ENCODE measurements at places on chromosomes 5 and 9.

DNA sequence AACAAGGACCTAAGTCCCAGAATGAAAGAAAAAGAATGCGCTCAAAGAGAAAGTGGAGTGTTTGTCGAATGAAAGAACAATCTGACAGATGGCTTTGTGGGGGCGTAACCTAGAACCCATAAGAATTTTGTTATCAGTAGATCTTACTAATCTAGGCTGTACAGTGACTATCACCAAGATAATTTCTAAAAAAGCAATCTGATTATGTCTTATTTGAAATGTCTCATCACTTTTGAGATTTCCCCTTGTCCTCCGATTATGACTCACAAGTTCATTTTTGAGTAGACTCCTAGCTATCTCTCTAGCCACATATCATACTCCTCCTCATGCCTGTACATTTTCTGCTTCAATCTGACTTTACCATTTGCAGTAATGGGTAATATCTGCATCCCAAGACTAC is 135.6 kb upstream of the SMARCA2 start:
- DNase-seq: no peak

- no peak for DNase-seq
Measured at GRCh38 chr5:125106881-125107280, 360.4 kb upstream of the ZNF608 start.

DNA sequence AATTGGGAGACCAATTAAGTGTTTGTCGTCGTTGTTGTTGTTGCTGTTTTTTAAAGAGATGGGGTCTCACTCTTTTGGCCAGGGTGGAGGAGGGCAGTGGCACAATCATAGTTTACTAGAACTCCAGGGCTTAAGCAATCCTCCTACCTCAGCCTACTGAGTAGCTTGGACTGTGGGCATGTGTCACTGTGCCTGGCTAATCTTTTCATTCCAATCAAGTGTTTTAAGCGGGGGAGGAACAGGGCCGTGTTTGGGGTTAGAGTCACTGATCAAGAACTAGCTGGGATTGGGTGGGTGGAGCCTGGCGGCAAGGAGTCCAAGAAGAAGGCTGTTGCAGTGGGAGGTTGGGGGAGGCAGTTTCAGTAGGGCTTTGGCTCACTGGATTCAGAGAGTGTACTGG is 13.8 kb downstream of the SNX30 start:
- no peak for DNase-seq

- no peak for DNase-seq
Measured at GRCh38 chr5:3607541-3608181, 12.0 kb downstream of the IRX1 start.

GRCh38 chr5:167565189-167565954 is 726.1 kb upstream of the WWC1 start:
- no peak for DNase-seq

GRCh38 chr5:119397518-119398380 is 41.9 kb downstream of the TNFAIP8 start:
- DNase-seq: no peak

DNA sequence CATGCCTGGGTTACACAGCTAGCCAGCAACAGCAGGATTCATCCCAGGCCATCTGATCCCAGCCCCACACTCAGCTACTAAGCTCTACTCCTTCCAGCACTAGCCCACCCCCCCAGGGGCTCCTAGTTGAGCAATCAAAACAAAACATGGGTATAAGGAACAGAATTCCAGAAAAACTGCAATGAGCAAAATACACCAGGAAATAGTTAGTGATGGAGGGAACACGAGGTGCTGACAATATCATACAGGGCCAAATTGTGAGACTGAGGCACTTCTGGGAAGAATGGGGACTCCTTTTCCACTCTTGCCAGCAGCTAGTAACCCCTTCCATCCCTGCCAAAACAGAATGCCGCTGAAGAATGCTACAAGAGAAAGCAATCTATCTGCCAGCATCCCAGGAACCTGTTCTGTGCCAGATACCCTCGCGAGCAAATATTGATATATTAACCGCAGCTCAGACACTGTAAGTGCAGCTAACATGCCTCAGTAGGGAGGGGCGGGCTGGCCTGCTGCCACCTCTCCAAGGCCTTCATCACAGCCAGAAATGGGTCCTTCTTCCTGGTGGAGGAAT is 161.4 kb downstream of the SLIT3 start:
- DNase-seq: peak; percentile 89

GRCh38 chr9:113609562-113610318 is 146.2 kb downstream of the RGS3 start:
- DNase-seq: peak; percentile 69

DNA sequence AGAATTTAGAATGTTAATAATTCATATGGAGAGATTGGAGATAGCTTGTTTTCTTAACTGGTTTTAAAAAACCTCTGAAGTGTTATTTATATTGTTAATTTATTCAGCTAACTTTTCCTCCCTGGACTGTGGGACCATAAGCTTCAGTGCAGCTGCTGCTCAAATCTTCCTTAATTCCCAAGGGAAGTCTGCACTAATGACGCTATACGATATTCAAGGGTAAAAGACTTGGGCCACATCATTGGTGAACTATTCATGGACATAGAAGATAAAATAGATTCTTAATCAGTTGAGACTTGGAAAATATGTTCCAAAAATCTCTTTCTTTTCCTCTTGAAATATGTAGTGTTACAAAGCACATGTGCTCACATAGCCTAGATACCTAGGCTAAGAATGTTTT is 31.1 kb upstream of the GAS1 start:
- no peak for DNase-seq

GRCh38 chr9:131791542-131792254 is 51.8 kb upstream of the RAPGEF1 start:
- no peak for DNase-seq

- no peak for DNase-seq
Measured at GRCh38 chr9:32875242-32875641, 91.9 kb downstream of the TMEM215 start.

GRCh38 chr9:20396509-20396908 is 225.8 kb downstream of the MLLT3 start:
- no peak for DNase-seq

GRCh38 chr5:73380041-73380440 is 68.5 kb downstream of the FOXD1 start:
- DNase-seq: no peak

DNA sequence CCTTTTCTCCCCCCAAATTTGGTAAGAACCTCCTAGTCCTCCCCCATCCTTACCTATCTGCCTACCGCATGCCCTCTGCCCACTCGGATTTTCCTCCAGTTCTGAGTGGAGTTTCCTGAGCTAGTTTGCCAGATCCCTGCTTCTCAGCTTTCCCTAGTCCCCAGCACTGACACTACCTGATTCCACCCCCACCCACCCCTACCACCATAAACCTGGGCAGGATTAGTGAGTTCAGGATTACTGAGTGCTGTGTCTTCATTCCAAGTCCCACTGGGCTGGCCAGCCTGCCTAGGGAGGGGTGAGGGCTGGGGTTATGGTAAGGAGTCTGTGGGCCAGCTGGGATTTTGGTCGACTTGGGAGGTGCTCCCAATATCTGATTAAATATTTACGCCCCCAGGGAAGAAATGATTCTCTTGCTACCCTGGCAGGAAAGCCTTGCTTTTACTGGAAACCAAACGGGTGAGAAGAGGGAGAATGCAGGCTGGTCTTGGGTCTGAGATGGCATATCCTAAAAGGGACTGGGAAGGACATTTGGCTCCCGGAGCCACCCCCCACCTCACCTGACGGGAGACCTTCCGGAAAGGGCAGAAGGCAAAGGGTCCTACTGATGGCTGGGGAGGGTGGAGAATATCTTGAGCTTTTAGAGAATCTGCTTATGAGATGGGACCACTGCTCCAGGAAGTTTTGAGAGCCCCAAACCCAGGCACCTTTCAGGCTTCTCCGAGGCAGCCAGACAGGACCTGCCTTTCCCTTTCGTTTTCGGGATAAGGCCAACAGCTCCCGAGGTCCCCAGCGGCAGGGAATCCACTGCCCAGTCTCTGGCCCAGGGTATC is 3.7 kb downstream of the PITX1 start:
- DNase-seq: peak; percentile 43

DNA sequence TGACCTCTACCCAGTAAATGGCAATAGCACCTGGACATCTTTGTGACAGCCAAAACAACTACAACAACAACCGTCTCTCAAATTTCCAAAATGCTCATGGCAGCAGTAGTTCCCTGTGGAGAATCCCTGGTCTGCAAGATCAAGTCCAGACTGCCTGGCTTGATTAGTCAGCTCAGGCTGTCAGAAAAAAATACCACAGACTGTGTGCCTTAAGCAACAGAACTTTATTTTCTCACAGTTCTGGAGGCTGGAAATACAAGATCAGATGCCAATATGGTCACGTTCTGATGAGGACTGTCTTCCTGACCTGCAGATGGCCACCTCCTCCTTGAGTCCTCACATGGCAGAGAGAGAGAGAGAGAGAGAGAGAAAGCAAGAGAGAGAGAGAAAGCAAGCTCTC is 52.3 kb upstream of the MOCS2 start:
- DNase-seq: no peak

GRCh38 chr9:34334337-34334824 is 5.0 kb downstream of the NUDT2 start:
- DNase-seq: no peak

DNA sequence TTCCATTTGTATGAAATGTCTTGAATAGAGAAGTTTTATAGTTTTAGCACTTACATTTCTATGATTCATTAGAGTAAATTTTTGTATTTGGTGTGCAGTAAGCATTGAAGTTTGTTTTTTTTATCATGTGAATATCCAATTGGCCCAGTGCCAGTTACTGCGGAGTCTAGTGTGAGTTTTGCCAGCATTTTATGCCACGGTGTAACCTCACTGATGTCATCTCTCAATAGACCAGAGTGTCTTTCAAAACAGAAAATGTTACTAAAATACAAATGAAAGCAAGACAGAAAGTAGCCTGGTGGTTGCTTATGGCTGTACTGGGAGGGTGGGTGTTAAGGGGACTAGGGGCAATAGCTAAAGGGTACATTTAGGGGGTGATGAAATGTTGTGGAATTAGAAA is 62.8 kb downstream of the IPPK start:
- DNase-seq: no peak

DNA sequence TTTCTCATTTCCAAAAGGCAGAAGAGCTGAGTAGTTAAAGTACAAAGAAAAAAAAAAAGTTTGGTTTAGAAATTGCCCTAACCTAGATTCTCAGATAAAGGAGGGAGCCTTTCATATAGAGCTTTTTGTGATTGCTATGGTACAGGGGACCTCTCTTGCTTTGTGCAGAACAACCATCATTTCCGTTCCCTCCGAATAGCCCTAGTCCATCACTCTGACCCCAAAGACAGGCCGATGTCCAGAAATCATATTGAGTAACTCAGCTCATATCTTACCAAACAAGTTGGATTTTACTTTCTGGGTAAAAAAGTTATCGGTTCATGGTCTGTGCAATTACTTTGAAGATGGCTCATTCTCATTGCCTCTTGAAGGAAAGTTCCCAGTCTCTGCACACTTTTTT is 36.7 kb upstream of the COL15A1 start:
- no peak for DNase-seq

DNA sequence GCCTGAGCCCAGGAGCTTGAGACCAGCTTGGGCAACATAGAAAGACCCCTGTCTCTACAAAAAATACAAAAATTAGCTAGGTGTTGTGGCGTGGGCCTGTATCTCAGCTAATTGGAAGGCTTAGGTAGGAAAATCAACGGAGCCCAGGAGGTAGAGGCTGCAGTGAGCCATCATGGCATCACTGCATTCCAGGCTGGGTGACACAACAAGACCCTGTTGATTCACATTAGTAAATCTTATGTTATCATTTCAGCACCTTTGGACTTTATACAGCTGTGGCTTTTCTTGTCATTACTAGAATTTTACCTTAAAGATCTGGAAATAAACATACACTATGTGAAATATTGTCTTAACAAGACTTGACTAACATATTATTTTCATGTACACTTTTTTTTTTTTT is 185.0 kb downstream of the ZNF608 start:
- no peak for DNase-seq

GRCh38 chr5:98714710-98715288 is 58.7 kb upstream of the RGMB start:
- no peak for DNase-seq

DNA sequence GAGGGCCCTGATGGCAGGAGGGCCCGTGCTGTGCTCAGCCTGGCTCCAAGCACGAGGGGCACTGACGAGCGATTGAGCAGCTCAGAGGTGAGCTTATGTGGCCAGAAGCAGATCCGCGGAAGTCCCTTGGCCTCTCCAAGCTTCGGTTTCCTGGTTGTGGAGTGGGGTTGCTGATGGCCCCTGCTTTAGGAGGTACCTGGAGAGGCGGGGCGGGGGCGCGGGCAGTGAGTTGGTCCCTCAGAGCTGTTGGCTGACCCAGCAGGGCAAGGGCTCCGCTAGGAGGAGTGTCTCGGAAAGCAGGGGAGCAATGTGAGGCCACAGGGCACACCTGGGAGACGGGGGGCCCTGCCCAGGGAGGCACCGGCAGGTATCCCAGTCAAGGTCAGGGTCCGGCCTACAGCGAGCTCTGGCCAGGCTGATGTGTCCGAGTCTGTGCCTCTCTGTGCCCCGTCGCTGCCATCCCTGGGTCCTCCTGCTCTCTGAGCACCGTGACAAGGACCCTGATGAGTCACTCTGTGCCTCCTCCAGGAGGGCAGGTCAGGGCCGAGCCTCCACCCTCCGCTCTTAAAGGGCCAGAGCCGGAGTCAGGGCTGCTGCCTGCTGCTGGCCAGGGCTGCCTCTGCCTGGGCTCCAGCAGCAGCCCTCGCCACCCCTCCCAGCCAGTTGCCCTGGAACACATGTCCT is 14.8 kb downstream of the NCS1 start:
- peak; percentile 73 for DNase-seq

DNA sequence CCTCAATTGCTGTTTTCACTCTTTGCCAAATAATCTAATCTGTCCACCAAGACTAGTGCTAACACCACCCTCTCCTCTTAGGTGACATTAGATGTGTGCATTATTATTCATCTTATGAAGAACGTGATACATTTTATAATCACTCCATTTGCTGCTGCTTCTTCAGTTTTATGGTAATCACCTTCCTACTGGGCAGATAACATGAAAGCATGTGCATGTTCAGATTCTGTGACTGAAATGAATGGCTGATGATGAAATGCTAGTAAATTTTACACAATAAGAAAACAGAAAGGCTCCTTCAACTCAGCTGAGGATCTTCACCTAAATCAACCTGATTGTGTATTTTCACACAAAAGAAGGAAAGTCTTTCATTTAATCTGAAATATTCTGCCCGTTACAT is 577.6 kb downstream of the CSNK1G3 start:
- no peak for DNase-seq
